ENCODE measurements at places on chromosomes 7 and 10.

DNA sequence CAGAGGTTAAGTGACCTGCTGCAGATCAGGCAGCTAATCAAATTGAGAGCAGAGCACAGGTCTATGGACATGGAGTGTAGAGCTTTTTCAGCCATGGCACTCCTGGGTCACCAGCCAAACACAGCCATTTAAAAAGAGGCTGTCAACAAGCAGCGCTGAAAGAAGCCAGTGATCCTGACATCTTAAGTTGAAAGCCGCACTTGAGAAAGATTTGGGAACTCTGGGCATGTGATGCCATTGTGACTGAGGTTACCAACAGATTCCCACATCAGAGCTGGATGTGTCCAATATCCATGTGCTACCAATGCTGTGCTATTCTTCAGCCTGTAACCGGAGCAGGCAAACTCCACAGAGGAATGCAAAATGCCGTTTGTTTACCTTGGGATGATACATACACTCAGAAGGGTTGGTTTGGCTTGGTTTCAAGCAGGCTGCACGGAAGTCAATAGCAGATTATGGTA is 56.2 kb upstream of the ABLIM1 start:
- DNase-seq = no peak

DNA sequence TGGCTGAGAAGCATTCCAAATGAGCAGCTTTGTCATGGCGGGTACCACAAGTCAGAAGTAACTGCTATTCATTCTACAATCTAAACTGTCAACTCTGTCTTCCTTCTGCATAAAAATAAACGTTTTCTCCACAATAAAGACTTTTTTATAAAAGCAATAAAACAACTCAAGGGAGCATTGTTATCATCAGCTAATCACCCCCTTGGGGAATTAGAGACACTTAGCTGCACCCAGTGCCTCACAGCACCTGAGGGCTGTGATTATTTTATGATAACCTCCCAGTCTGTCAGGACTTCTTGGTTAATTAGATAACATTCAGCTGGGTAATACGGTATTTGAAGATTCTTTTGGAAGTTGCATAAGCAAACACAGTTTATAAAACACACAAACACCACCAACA is 155.6 kb downstream of the PPP1R3A start:
- DNase-seq = no peak

GRCh38 chr10:49628599-49628998 is 14.8 kb downstream of the CHAT start:
- DNase-seq = no peak

- DNase-seq = no peak
Observed at GRCh38 chr7:132065989-132066603, 509.7 kb upstream of the PODXL start.

DNA sequence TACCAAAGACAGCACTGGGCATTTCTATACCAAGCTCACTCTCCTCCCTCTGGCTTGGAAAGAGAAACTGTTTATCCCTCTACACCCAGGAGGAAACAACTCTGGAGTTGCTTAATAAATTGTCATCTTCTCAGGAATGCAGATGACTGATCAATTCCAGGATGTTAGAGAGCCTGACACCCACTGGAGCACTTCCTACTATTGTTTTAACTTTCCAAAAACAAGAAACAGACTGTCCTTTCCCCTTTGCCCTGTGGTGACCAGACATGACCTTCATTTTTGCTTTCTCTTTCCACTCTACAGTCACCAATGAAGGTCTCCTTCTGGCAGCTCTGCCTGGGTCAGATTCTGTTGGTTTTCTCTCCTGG is 19.6 kb downstream of the GIMAP4 start:
- DNase-seq = no peak

DNA sequence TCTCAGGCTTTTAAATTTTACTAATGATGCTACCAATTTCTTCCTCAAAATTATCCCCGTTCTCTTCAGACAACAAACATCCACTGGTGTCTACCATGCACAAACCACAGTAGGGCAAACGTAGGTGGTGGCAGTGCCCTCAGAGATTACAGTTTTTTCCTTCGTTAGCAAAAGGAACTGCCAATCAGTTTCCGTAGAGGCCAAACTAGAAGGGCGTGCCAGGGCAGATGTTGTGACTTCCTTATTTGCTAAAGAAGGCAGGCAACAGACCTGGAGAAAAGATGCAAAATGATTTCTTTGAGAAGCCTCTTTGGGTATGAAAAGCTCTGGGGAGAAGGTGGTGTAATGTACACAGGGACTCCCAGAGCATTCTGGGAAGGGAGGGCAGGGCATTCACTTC is 7.6 kb upstream of the FAM180A start:
- DNase-seq = no peak

DNA sequence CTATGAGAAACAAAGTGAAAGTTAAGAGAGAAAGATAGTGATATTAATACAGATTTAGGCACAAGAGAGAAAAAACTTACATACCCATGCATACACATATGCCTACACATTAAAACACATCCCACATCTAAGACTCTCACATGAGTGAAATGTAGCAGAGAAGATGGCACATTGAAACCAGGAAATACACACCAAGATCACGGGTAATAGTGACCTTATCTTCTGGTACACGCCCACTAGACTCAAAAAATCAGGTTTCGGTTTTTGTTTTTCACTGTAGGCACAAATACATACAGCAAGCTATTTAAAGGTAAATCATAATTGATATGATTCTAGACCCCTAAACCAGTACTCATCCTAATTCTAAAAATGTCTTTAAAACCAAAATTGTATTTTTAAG is 225.2 kb upstream of the TAC1 start:
- no peak for DNase-seq

DNA sequence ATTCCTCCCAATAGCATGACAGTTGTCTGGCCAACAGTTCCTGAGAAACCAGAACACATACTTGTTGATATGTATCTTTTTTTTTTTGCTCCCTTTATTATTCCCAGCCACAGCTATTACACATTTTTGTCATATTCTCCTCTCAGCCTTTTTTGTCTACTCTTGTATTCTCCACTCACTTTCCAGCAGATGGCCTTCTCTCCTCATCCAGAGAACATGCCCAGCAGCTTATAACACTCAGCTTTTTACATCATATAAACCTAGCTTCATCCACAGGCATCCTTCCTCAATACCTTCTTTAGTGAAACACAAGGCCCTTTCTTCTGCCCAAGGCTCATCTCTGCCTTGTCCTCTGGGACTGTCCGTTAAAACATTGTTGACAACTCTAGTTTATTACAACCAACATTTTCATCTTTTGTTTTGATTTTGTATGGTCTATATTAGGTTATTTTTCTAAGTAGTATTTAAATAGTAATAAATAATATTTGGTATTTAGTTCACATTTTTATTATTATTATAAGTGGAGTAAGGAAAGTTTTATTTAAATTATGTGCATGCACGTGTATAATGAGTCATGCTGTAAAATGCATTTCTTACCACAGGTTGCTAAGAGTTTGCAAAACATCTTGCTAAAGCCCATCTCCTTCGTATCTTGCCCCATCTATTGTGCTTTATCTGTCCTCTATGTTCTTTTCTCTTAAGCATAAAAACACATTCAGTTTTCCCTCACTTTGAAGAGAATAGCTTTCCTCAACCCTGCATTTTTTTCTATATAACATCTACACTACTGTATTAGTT is 101.5 kb downstream of the ORC5 start:
- DNase-seq = no peak

DNA sequence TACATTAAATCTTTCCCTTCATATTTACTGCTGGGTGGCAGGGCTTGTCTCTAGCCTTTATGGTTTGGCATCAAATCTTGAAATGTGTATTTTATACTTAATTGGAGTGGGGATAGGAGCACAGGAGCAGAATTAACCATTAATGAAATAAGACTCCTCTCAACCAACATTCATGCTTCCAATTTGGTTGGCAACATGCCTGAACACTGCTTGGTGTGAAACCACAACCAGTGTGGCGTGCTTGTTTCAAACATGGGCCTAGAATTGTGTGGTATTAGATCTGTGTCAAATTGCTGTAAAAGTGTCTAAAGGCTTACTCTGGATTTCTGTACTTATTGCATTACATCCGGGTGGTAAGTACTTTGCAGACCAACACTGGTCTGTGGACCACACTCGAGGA is 25.1 kb upstream of the VPS41 start:
- no peak for DNase-seq

GRCh38 chr7:138338361-138338760 is 121.7 kb upstream of the TRIM24 start:
- no peak for DNase-seq

GRCh38 chr7:17118412-17118811 is 180.0 kb upstream of the AHR start:
- no peak for DNase-seq

GRCh38 chr7:31933481-31933880 is 136.7 kb downstream of the PDE1C start:
- DNase-seq = no peak

DNA sequence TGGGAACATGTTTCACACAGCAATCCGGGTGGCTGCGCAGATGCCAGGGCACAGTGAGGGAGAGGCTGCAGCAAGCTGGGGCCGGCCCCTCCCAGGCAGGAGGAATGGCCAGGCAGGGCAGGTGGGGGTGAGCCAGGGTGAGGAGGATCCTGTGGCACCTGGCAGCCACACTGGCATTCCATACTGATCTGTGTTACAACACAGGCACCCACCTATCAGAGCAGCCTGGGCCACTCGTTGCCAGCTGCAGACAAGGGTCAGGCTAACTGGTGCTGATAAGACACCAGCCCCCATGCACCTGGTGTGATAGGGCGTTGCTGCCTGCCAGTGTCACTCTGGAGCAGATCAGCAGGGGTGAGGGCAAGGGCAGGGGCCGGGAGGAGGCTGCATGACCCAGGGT is 16.6 kb upstream of the RET start:
- DNase-seq = no peak

DNA sequence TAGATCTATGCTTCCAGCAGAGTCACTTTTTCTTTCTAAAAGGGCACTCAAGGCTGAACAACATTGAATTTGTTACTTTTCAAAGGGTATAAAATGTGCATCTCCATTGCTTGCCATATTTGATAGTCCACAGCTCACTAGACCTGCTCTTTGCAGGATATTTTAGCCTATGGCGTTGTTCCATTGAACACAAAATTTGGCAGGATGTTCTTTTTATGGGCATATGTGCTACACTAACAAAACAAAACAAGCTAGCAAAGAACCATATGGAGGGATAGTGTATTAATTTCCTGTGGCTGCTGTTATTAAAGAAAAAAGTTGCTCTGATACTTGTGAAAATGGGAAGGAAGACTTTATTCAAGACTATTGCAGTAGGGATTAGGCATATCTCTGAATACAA is 828.7 kb downstream of the TYW1 start:
- no peak for DNase-seq

GRCh38 chr10:69955897-69956740 is 96.5 kb upstream of the MACROH2A2 start:
- no peak for DNase-seq
